ENCODE measurements at places on chromosomes 5 and 9.

DNA sequence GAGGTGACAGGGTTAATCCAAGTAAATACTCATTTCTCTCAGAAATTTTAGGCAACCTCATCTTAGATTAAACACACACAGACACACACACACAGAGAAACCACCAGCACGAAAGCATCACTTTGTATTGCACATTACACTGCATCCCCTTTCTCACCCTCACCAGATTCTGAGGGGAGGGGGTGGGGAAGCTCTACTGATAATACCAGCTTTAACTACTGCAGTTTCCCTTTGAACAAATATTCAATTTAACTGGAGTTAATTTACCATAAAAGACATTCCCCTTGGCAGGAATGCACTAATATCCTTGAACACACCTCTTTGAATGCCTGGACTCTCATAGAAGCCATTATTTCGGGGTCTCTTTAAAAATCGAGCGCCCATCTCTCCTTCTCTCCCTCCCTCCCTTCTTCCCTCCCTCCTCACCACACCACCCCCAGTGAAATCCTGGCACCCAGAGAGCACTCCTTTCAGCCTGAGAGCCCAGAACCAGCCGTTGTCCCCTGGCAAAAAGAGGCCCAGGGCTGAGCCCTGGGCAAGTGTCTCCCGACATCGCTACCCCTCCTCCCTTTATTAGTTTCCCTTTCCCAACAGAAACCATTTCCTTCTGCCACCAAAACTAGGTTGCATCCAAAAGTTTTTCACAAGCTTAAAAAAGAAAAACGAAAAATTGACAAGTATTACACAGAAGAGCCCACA lies 2.8 kb upstream of the NFIB start:
- no peak for DNase-seq

DNA sequence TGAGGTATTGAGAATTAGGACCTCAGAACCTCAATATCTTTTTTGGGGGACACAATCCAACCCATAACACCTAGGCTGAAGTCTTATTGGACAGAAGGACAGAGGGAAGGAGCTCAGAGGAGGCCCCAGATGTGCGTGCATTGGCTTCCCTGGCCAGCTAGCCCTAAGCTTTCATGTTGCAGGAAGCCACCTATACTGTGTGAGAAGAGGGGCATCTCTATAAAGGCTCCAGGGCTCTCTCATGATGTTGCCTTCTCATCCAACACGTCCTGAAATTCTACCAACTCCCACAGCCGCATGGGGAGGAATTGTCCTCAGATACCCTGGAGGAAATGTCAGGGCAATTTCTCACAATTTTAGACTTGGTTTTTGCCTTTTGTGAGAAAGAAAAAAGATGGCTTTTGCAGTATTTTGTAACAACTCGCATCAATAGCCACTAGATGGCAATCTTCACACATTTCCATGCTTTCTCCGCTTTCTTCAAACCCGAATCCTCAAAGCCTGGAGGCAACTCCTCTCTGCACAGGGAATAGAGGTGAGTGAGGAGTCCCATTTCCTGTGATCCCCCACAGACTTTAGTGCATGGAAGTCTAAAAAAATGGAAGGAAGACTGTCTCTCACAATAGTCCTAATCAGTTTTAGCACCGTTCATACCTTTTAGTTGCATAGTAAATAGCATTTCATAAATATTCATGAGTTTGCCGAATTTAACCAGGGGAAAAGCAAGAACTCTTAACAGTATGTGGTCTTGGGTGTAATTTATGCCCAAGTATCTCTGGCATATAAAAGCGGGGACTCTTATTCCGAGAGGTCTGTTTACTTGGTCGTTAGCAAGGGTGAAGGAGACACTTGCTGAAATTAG lies 7.4 kb upstream of the PPP3R2 start:
- peak; percentile 61 for DNase-seq

DNA sequence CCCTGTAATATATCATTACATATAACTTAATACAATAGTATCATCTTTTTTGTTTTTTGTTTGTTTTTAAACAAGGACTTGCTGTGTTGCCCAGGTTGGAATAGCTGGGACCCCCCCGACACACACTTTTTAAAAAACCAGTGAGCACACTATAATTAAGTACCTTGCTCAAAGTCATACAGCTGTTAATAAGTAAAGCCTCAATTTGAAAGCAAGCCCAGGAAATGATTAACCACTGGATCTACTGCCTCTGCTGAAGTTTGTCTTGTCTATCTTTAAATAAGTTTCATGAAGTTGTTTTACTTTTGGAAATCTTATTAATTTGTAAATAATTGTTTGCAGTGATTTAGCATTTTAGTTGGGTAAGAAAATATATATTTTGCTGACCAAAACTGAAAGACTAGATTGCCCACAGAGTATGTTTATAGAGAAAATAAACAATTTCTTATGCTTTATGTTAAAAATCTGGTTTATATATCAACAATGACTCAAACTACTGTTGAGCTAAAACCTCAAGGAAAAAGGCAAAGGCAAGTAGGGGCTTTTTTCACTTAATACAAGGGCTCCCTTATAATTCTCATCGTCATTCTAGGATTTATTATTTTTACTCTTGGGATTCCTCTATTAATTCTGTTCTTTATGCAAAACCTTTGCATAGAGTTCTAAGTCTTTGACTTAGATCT lies 5.8 kb upstream of the CARNMT1 start:
- DNase-seq, result no peak

GRCh38 chr5:30041831-30042385 lies 1151.6 kb upstream of the CDH6 start:
- no peak for DNase-seq

DNA sequence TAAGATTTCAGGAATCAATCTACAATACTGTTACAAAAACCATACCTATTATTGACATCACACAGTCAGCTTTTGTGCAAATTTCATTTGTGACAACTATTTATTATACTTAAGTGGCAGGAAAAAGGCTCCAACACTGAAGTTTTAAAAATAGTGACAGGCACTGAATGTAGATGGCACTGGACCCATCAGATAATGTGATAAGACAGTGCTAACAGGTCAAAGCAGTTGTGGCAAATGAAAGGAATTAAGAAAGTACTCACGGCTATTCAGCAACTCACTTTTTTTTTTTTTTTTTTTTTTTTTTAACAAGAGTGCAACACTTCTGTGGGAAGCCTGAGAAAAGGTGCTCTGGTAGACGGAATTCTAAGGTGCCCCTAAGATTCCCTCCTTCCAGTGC lies 115.0 kb upstream of the MEF2C start:
- DNase-seq, result no peak

DNA sequence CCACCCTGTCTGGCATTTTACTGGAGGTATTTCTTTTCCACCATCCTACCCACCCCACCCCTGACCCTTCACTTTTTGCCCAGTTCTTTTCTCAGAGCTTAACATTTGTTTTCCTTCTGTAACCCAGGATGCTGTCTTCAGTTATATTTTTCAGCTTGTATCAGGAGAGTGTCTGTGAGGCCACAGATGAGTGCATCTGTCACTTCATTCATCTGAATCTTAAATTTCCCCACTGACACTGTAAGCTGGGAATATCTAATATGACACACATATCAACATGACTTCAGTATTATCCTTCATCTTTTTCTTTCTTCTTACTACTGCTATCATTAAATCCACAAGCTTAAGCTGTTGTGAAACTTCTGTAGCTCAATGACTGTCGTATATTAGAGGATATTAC lies 4.9 kb downstream of the MARCHF3 start:
- DNase-seq, result no peak

- DNase-seq, result no peak
Observed at GRCh38 chr5:170639221-170639925, 135.6 kb downstream of the KCNIP1 start.

DNA sequence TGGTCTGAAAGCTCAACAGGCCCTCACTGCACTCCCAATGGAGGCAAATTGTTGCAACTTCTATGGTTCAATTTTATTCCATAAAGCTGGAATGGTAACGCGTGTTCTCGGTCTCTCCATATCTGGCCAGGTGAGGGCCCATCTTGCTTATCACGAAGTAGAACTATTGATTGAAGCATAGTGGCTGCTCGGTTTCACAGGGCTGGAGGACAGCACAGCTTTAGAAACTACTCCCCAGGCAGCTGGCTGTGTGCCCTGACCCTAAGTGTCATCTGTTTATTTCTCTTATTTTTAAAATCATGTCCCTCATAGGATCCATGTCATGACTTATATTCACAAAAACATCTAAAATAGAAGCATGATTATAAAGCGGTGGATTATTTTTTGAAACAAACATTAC lies 223.4 kb downstream of the NPR3 start:
- DNase-seq, result no peak

- DNase-seq, result no peak
Observed at GRCh38 chr9:17532461-17532860, 46.4 kb upstream of the SH3GL2 start.

GRCh38 chr9:123960366-123960765 lies 30.4 kb upstream of the DENND1A start:
- no peak for DNase-seq

- peak; percentile 91 for DNase-seq
Observed at GRCh38 chr9:17135295-17136160, 688 bp downstream of the CNTLN start.

DNA sequence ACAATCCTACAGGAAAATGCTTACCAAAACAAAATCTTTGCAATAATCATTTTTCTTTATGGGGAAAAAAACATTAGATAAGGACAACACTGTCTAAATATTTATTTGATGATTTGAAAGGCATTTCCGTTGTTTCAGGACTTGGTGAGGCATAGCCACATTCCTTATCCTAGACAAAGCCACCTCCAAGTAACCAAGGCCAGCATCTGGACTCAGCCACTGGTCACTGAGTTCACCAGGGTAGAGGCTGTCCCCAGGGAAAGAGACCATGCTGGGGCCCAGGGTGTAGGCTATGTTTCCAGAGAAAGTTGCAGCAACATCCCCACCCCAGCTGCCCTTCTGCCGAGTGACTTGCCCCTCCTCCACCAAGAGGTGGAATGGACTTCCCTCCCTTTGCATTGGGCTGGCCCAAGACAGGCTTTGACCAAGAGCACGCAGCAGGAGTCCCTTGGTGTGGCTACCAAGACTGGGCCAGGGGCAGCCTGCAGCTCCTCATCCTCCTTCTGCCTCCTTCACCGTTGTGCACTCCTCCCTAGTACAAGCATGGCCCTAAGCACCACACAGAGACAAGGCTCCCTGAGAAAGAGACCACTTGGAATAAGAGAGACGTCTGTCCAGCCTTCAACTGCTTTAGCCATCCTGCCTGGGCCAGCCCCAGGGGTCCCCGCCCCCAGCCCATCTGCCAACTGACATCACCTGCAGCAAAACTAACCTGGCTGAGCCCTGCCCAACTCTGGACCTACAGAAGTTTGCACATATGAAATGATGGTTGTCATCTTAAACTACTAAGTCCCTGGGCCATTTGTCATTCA lies 68.1 kb upstream of the SPIN1 start:
- no peak for DNase-seq

DNA sequence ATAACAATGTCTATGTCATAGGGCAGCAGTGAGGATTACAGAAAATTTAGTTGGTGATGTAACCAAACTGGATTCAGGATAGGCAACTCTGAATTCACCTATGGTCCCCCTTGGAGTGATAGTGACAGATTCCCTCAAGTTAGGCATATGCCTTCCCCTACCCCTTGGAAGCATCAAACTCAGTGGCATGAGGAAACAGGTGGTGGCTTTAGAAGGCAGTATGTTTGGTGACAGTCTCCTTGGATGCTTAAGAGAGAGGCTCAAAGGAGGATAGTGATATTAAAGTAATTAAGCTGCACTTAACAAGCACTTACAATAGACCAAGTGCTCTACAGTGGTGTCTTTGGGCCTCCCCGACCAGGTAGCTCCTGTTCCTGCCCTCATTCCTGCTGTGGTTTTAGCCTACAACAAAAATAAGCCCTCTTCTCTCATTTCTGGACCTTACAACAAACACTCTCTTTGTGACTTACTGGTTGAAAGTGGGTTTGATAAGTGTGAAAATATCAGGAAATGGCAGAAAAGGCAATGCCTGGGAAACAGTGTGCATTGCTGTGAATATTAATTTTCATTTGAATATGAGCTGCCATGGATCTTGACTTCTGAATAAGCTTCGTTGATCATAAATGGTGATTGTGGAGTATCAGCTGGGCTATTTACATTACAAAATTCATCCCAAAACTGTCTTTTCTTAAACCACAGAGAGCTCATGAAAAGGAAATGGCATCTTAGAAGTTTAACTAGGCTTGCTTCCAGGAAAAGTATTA lies 29.2 kb downstream of the NR4A3 start:
- no peak for DNase-seq

GRCh38 chr9:98590101-98590500 lies 118.6 kb downstream of the GABBR2 start:
- DNase-seq, result no peak

DNA sequence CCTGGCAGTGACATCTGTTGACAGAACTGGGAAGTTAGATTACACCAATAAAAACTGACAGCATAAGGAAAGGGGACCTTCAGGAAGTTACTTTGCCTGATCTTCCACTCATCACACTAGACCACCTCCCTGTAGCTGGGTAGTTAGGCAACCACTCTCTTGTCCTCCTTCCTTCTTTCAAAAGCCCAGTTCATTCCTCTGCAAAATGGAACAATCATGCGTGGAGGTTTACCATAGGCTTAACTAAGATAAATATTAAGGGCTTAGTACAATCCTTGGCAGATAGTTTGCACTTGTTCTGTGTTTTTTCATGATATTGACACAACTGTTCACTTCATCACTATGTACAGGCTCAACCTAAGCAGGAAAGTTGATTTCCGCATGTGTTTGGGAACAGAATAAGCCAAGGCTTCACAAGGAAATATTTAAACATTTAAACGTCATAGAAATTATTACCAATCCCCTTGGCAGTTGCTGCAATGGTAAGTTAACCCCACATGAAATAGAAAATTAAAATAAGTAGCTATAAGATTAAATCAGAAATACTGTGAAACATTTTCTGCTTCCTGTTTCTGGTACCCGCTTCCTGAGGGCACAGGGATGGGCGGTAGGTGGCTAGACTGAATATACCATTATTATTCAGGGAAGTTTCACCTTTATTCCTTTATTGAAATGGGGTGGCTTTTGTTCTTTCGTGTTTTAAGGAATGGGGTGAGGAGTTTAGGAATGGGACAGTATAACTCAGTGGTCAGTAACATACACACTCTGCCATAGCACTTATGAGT lies 9.9 kb upstream of the PTGER4 start:
- no peak for DNase-seq

DNA sequence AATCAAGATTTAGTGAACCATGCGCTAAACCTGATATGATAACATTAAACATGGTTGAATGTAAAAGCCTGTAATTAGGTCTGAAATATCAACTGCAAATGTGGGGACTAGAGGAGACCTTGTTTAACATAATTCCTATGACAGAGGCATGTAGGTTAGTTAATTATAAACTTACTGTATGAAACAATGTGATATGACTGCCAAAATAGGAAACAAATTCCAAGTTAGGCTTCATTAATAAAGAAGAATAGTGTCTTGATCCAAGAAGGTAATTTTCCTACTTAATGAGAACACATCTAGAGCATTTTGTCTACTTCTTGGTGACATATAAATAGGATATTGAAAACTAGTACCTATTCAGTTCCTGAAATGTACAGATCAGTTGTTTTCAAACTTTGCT lies 136.2 kb upstream of the TARS1 start:
- no peak for DNase-seq

GRCh38 chr5:133531178-133531577 lies 81.2 kb downstream of the FSTL4 start:
- DNase-seq, result no peak

GRCh38 chr5:146828385-146828784 lies 50.2 kb downstream of the PPP2R2B start:
- DNase-seq, result no peak
